Cardiac fibroblast (primary cell): ENCODE measurements at places on chromosomes 1 and 21.

DNA sequence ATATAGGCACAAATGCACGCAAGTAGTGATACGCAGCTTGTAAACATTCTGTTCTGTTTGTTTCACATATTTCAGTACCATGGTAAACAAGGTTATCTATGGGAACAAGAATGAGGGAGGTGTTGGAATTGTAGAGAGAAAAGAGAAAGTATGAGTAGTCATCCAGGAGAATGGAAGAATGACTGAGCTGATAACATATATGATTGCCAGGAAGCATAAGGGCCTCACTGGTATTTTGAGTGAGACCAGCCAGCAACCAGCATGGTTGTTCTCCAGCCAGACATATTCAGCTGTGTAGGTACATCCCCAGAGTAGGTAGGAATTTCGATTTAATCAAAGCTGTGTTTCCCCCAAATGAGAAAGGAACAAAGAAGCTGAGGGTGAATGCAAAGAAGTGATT, 58.9 kb upstream of the ARTN start:
- DNase-seq: no peak

- DNase-seq: peak; percentile 22
Measured at GRCh38 chr1:55636696-55637095, 421.5 kb upstream of the USP24 start.

GRCh38 chr1:102840741-102841140, 267.6 kb downstream of the COL11A1 start:
- DNase-seq: no peak

- no peak for DNase-seq
Measured at GRCh38 chr1:115192200-115192767, 103.0 kb upstream of the TSPAN2 start.

GRCh38 chr1:210482945-210483617, 154.4 kb downstream of the HHAT start:
- no peak for DNase-seq

GRCh38 chr1:232218955-232219865, 410.7 kb downstream of the SIPA1L2 start:
- DNase-seq: no peak

GRCh38 chr1:156060937-156061636, at the start of gene RAB25:
Gene RAB25, plus strand, starts transcription at chr1:156061160. Its CDS starts 241 bp downstream, at chr1:156061401.
- no peak for DNase-seq

- DNase-seq: no peak
Measured at GRCh38 chr1:14321422-14321821, 277.1 kb upstream of the KAZN start.

- no peak for DNase-seq
Measured at GRCh38 chr21:26565546-26565945, 7.5 kb downstream of the CYYR1 start.

- DNase-seq: peak; percentile 69
Measured at GRCh38 chr1:169102567-169102966, 3.9 kb upstream of the ATP1B1 start.

DNA sequence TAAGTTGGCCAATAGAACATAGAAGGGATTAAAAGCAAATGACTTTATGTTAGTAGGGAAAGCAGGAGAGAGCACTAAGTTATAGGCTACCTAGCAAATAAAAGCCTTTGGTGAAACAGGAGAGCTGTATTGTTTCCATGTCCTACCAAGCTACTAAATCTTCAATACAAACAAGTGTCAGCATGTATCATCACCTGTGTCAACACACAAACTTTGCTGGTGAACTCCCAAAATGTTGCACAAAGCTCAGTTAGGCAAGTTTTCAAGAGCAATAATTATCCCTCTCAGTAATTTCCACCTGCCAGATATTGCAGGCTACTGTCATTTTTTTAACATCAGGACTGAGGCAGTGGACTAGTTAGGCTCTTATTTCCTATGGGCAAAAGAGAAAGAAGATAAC, 77.7 kb upstream of the ADAM30 start:
- DNase-seq: no peak

- no peak for DNase-seq
Measured at GRCh38 chr1:25031601-25031965, 101.5 kb upstream of the RUNX3 start.

DNA sequence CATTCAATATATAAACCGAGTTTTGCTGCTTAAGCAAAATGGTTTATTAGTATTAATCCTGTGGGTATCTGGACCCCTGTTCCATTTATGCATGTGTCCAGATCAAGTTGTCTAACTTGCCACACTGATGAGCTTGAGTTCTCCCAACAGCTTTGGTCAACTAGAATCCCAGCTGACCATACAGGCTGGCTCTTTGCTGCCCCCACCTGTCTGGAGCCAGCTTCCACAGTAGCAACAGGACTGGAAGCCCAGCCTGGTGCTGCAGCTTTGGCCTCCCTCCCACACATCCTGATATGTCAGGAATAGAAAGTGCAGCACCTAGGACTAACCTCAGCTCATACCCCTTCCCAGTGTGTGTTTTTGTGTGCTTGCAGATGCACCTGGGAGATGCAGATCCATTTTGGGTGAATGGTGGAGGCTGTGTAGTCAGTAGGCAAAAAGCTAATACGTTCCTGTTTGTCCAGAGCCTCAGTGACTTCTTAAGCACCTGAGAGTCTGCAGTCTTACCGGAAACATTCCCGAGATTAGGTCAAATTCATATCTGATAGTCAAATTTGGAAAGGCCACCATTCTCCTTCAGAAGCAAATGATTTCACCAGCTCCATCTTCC, 40.9 kb upstream of the BEND5 start:
- peak; percentile 33 for DNase-seq

DNA sequence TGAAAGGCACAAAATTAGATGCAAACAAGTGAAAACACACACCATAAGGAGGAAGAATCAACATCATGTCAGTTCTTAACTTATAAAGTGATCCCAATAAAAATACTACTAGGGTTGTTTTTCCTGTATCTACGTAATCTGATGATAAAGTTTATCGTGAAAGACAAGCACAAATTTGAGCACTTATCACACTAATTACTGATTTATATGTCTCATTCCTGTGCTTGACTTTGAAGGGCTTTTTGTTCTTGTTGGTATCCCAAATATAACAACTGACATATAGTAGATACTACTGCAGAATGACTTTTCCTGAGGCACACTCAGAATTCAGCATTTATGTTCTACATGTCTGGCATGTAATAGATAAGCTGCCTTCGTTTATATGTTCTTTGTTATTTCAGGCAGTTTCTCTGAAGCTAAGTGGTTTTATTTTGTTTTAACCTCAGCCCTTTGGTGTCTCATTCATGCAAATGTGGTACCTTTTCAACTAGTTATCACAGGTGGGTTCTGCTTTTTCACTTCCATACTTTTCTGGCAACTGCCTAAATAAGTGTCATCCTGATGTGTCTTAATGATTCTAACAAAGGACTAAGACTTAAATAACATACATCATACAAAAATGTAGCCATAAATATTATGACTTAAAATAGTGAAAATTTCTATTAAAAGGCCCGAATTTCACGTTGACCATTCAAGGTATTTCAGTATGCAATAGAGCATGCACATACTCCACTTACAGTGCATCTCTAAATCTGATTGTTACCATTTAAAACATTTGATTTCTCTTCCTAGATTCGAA, 73.2 kb downstream of the LRRC8C start:
- no peak for DNase-seq

DNA sequence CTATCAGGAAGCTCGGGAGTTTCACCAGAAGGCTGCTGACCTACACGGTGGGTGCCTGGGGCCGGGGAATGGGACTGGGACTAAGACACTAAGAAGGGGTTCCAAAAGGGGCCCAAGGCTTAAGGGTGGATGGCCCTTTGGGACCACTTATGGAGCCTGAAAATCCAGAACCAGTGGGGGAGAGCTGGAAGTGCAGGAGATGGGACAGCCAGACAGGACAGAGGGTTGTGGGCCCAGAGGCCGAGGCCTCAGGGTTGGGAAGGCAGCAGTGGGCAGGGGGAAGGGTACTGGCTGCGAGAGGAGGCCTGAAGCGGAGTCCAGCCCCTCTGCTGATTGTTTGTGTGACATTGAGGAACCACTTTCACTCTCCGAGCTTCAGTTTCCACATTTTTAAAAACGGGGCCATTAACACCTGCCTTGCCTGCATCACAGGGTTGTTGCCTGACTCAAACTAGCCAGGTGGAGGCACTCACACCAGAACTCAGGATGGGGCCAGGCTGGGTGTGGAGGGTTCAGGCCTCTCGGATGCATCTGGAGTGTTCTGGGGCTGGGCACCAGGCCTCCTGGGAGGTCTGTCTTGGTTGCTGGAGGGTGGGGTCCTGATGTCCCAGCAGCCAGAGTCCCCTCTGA, 3.0 kb downstream of the TTC24 start:
- DNase-seq: no peak

DNA sequence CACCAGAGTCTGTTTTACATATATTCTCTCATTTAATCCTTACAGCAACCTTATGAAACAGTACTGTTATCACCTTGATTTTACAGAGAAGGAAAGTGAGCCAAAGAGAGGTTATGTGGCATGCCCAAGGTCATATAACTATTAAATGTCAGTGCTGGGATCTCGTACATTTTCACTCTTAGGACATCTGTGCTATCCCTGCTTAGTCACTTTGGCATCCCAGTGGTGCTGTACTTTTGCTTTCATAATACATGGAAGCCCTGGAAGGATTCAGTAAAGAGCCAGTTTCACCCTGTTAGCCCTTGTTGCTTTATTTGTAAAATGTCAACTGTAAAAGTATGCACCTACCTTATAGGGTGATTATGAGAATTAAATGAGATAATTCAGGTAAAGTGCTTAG, 104.4 kb downstream of the NFIA start:
- no peak for DNase-seq

GRCh38 chr1:56908619-56909221, 54.1 kb downstream of the C8A start:
- peak; percentile 39 for DNase-seq

- DNase-seq: no peak
Measured at GRCh38 chr1:200588698-200589097, 31.9 kb downstream of the KIF14 start.
